ENCODE measurements at places on chromosomes 4 and X.

DNA sequence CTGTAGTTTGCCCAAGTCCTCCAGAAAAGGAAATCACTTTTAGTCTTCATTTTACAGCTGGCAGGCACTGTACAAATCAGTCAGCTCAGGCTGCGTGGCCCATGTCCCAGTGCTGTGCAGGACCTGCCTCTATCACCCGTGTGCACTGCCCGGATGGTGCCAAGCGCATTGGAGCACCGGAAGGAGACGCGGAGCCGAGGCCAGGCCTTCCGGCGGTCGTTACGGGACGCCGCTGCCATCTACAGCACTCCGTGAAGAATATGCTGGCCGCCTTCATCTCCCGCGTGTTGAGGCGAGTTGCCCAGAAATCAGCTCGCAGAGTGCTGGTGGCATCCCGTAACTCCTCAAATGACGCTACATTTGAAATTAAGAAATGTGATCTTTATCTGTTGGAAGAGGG, at the start of gene PDHA2:
Gene PDHA2 (plus strand): TSS at position 203 of the 400 bp plus-strand sequence. CDS start 58 bp downstream, at position 261.
- DNase-seq, result no peak

DNA sequence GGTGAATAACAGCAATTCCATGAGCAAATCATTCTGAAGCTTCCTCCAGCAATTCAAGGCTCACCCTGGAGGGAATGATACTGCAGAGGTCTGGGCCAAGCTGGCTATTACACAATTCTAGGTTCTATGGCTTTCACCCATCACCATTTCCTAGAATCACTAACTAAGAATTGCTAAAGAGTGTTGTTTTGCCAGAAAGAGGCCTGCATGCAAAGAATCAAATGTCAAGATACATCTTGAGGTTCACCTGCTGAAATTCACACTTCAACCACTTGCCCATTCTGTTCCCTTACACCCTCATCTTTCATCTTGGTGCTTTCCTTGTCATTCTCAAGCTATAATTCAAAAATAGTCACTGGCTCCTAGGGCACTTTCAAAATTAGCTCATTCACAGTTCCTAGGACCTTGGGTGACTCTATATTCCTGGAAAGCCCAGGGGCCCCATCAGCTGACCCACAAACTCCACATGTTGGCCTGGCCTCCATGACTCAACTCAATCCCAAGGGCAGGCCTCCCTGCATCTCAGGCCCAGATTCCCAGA, 7.0 kb downstream of the APBB2 start:
- DNase-seq, result no peak

DNA sequence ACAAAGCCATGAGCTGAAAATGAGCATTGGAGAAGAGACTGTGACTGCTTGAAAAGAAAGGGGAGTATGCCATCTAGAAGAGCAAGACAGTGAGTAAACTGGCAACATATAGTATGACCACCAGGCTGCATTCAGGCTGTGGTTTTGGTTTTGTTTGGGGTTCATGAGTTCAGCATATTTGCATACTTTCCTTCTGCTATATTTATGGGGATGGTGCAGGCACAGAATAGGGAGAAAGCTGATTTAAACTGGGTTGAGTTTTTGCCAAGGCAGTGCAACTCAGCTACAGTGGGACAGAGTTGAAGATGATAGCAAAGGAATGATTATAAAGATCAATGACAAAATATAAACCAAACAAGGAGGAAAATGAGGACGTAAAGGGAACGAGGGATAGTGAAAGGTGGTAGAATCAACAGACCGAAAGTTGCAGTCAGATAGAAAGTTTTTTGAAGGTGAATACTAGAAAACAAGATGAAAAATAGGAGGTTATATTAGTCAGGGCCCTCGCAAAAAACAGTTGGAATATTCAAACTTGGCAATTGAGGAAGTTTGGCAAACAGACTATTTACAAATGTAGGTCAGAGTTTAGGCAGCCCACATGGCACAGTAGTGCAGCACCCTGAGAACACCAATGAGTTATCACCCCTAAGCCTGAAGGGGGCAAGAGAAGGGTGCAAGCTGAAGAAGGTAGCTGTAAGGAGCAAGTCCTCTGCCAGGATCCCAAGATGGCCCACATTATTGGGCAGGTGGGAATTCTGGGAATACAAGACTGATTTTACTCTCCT, 114.8 kb upstream of the MAP9 start:
- peak; percentile 6 for DNase-seq

DNA sequence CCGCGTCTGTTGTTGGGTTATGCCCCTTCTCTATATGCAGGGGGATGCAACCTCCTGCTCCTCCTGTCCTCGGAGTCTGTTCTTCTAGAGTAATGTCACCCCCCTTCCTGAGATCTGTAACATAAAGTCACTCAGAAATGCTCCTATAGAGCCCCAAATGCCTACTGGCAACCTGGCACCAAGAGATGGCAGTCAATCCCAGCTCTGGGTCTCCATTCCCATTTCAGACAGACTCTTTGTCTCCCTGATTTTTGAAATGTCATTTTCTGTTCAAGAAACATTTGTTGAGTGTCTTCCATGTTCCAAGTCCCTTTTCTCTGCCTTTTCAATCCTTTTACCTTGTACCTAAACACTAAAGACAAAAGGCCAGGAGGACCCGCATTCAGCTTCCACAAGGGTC, 9.6 kb upstream of the PRDM8 start:
- DNase-seq, result no peak

GRCh38 chrX:136450050-136450830, 37.5 kb upstream of the BRS3 start:
- DNase-seq, result peak; percentile 23

GRCh38 chrX:149984411-149984810, 46.1 kb upstream of the EOLA2 start:
- peak; percentile 2 for DNase-seq

- DNase-seq, result no peak
Observed at GRCh38 chrX:47146936-47147859, 2.2 kb downstream of the RBM10 start.
